NCI-H1105 treated with DMSO at 0.1 percent for 48 hours (cell line): ENCODE measurements at places on chromosomes 6 and 20.

DNA sequence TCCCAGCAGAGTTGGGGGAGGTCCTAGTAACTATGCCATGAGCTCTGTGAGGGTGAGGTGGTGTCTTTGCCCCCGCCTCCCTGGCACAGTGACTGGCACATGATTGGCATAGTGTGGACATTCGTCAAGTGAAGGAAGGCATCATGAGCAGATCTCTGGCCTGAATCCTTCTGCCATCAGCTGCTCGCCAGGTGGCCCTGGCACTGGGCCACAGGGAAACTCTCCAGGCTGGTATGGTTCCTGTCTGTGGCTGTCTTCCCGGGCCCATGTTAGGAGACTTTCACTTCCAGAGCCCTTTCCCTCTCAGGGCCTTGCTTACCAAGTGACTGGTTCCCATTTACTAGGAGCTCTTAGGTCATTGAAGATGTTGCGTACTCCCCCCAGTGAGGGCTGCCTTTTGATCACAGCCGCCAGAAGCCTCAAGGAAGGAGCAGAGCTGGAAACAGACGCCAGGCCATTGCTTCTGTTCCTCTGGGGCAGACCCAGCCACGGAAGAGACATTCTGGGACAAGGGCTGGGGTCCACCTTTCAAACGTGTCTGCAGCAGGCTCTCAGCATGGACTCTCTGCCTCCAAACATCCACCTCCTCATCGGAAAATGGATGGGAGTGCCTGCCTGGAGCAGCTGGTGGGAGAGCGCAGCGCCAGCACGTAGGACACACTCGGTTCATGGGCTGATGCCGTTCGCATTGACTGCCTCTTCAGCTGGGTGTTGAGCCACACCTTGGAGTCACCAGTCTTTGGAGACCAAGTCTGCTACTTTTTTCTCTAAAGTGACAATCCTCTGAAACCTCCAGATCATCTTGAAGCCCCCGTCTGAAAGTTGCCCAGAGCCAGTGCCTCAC is 67.2 kb downstream of the PTPN1 start:
- DNase-seq = peak; percentile 59

- peak; percentile 15 for DNase-seq
Measured at GRCh38 chr6:159828074-159828473, 28.0 kb downstream of the PNLDC1 start.

GRCh38 chr6:88734544-88734943 is 228.9 kb downstream of the RNGTT start:
- DNase-seq = no peak

DNA sequence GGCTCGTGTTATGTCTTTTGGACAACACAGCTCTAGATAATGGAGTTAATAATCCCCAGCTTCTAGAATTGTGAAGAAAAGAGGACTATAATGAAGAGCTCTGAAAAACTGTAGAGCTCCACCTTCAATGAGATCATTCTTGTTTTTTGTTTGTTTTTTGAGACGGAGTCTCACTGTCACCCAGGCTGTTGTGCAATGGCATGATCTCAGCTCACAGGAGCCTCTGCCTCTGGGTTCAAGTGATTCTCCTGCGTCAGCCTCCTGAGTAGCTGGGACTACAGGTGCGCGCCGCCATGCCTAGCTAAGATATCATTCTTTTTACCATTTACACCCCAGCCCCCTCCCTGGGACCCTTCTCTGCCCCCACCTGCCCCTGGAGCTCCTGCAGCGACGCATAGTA is 36.6 kb downstream of the ERGIC3 start:
- no peak for DNase-seq

DNA sequence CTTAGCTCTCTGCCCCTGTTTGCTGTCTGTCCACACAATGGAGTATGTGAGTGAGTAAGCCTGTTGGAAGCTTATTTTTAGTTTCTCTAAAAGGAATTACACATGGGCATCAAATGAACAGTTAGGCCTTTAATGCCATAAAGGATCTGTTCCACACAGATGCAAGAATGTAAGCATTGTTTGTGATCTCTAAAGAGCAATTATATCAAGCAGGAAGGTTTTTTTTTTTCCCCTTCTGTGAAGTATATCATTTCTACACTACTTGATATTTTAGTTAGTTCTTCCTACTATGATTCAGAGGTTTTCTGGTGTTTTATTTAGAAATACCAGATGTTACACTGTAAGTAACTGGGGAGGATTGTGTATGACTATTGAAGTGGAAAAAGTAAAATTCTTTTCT is 627.5 kb downstream of the COL12A1 start:
- no peak for DNase-seq
